Hematopoietic multipotent progenitor cell treated with erythropoietin and hydrocortisone succinate and interleukin-3 and kit ligand, for 17 days (in vitro differentiated cells): ENCODE measurements at places on chromosomes 11 and 22.

DNA sequence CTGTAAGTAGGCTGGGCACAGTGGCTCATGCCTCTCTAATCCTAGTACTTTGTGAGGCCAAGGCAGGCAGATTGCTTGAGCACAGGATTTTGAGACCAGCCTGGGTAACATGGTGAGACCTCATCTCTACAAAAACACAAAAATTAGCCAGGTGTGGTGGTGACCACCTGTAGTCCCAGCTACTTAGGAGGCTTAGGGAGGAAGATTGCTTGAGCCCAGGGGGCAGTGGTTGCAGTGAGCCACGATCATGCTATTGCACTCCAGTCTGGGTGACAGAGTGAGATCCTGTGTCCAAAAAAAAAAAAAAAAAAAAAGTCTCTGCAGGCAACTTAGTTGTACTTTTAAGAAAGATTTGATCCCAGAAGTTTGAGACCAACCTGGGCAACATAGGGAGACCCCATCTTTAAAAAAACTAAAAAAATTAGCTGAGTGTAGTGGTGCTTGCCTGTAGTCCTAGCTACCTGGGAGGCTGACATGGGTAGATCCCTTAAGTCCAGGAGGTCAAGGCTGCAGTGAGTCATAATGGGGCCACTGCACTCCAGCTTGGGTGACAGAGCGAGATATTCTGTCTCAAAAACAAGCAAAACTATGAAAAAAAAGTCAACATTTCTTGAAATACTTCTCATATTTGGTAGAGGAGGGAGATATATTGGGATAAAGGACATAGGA lies 10.5 kb downstream of the ATM start:
- no peak for DNase-seq

GRCh38 chr11:104695065-104695463 lies 203.2 kb downstream of the CASP12 start:
- DNase-seq: no peak

DNA sequence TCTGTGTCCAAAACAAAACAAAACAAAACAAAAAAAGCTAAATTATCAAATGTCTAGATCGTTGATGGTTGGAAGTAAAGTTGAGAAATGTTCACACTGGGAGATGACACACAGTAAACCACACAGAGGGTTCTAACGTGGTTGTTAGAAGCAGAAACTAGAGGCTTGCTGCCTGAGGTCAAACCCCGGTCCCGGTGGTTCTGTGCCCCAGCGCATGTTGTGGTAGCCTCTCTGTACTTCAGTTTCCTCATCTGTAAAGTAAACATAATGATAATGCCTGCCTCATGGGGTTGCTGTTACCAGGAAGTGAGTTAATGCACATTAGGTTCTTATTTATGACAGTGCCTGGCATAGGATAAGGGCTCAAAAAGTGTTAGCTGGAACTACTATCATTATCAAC lies 33.4 kb downstream of the PPARA start:
- no peak for DNase-seq

DNA sequence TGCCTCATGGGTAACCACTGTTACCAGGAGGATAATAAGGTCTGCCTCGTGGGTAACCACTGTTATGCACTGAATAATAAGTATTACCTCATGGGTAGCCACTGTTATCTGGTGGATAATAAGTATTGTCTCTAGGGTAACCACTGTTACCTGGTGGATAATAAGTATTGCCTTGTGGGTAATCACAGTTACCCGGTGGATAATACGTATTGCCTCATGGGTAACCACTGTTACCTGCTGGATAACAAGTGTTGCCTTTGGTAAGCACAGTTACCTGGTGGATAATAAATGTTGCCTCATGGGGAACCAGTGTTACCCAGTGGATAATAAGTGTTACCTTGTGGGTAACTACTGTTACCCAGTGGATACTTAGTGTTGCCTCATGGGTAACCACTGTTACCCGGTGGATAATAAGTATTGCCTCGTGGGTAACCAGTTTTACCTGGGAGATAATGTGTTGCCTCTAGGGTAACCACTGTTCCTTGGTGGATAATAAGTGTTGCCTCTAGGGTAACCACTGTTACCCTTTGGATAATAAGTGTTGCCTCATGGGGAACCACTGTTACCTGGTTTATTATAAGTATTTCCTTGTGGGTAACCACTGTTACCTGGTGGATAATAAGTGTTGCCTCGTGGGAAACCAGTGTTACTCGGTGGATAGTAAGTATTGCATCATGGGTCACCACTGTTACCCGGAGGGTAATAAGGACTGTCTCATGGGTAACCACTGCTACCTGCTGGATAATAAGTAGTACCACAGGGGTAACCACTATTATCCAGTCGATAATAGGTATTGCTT lies 10.6 kb upstream of the NXPE4 start:
- no peak for DNase-seq

GRCh38 chr11:70913715-70914231 lies 338.6 kb downstream of the SHANK2 start:
- DNase-seq: no peak

GRCh38 chr11:114295676-114296604 lies at the start of gene NNMT:
Gene NNMT (plus strand): TSS chr11:114296399. CDS start chr11:114296557, 158 bp downstream.
- no peak for DNase-seq

GRCh38 chr11:104490182-104490581 lies 326.2 kb upstream of the PDGFD start:
- no peak for DNase-seq

- DNase-seq: no peak
Measured at GRCh38 chr11:73239111-73239521, 21.0 kb downstream of the P2RY2 start.

DNA sequence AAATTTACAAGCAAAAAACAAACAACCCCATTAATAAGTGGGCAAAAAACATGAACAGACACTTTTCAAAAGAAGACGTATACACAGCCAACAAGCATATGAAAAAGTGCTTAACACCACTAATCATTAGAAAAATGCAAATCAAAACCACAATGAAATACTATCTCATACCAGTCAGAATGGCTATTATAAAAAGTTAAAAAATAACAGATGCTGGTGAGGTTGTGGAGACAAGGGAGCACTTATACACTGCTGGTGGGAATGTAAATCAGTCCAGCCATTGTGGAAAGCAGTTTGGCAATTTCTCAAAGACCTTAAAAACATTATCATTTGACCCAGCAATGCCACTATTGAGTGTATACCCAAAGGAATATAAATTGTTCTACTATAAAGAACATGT lies 72.3 kb downstream of the BBOX1 start:
- DNase-seq: no peak

DNA sequence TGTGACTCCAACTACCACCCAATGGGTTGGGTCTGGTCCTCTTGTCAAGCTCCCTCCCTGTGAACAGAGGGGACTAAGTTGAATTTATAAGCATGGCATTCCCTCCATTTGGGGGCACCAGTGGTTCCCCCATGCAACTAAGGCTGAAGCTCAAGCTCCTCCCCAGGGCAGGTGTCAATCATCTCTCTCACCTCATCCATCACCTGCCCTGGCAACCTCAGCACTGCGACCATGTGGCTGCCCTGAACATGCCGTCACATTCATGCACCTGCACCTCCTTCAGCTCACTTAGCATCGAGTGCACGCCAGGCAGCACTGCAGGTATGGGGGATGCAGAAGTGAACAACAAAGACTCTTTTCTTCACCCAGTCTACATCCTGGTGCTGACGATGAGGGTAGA lies 799.3 kb downstream of the TBC1D22A start:
- no peak for DNase-seq

GRCh38 chr11:123509737-123510578 lies 79.9 kb downstream of the GRAMD1B start:
- no peak for DNase-seq

DNA sequence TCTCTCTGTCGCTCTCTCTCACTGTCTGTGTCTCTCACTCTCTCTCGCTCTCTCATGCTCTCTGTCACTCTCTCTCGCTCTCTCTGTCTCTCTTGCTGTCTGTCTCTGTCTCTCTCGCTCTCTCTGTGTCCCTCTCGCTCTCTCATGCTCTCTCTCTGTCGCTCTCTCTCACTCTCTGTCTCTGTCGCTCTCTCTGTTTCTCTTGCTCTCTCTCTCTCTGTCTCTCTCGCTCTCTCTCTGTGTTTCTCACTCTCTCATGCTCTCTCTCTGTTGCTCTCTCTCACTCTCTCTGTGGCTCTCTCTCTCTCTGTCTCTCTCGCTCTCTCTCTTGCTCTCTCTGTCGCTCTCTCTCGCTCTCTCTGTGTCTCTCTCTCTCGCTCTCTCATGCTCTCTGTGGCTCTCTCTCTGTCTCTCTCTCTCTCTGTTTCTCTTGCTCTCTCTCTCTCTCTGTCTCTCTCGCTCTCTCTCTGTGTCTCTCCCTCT lies 33.2 kb upstream of the BRSK2 start:
- DNase-seq: no peak

DNA sequence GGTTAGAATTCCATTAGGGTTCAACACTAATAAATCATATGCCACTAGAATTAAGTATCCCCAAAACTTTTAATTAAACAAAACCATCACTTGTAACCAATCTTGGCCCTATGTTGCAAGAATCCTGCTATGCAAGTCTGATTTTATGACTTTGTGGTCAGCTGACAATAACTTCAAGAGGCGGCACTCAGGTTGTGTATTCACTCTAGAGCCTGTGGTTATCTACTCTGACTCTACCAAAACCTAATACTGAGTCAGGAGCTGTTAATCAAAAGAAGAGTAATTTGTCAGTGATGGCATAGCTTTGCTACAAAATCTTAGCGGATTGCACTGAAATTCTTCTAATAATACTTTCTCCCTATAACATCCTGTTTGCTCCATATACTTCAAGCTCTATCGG lies 253.7 kb downstream of the AASDHPPT start:
- DNase-seq: no peak

DNA sequence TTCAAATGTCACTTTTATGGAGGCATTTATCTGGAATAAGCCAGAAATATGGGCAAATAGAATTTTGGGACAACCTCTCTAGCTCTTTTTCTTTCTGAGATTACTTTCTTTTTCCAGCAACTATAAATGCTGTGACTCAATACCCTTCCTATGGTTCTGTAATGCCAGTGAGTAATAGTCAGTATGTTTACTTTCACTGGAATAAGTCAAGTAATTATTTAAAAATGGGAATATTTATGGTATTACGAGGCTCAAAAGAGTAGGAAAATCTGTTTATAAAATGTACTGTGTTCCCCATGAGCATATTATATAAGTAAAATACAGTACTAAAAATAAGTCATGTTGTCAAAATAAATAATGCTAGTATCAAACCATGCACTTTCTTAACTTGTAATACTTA lies 750.5 kb downstream of the LUZP2 start:
- DNase-seq: no peak

DNA sequence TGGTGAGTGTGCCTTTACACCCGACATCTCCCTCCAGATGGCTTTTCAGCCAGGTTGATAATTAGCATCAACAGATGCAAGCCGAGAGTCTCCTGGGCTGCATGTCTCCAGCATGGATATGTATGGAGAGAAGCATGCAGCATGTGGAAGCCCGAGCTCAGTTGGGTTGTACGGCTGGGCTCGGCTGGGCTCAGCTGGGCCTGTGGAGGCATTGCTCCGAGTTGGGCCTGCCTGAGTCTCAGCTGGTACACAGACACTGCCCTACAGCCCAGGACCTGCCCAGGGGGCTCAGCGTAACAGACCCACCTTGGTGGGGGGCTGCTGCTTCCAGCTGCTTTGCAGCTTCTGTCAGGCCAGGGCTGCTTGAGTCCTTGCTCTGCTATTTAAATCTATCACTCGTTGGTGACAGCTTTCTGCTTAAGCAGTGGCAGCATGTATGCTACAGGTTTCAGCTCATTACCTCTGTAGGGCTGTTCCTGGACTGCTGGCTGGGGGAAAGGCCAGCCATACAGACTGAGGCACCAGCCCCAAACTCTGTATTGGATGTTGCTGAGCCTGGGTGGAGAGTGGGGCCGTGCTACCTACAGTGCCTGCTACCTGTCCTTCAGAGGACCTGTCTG lies 115.5 kb downstream of the TEAD1 start:
- no peak for DNase-seq

GRCh38 chr22:17085277-17086181 lies 729 bp downstream of the IL17RA start:
- no peak for DNase-seq

DNA sequence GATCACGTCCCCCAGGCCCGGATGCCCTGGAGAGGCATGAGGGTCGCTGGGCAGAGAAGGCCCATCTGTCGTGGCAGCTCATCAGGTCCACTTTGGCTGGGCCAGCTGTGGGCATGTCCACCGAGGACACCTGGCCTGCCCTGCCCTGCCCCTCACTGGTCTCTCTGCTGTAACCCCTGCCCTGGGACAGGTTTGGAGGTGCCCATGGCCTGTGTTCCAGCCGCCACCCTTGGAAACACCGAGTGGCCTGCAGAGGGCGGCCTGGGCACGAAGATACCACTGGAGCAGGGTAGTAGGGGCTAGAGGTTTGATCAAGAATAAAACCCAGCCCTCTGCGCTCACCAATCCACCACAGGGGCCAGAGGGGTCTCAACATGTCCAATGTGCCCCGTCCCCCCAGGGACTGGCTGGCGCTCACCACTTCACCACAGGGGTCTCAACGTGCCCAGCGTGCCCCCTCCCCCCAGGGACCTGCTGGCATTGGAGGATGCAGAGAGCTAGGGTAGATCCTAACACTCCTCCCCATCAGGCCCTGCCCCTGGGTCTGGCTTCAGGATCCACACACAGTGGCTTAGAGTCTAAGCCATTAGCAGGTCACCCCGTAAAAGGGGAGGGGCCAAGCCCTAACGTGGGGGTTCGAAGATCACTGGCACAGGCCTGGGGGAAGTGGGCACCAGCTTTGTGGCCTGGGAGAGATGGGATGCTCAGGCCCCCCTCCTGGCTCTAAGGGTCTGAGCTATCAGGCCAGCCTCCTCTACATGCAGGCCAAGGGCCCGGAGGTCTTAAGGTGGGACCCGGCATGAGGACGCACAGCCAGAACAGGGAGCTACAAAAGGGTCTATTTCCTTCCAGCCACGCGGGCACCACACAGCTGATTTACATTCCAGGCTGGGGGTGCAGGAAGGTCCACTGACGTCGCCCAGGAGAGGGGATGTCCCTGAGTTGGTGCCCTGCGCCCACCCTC lies 1.3 kb upstream of the HDAC10 start:
- no peak for DNase-seq

GRCh38 chr11:17588721-17589120 lies 41.7 kb downstream of the OTOG start:
- no peak for DNase-seq

GRCh38 chr11:72685560-72686480 lies 11.6 kb upstream of the PDE2A start:
- DNase-seq: no peak

DNA sequence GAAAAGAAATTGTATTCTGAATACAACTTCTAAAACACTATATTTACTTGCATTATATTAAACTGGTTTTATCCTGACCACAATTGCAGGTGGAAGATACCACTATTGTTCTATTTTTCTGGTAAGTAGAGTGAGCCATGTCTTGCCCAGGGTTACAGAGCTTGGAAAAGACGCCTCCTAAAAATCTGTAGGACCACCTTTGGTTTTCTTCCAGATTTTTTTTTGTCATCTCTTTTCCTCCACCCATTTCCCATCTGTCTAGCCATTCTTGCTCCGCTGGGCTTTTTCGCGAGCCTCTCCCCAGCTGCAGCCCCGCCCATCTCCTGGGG lies 294 bp upstream of the MTMR3 start:
- no peak for DNase-seq

DNA sequence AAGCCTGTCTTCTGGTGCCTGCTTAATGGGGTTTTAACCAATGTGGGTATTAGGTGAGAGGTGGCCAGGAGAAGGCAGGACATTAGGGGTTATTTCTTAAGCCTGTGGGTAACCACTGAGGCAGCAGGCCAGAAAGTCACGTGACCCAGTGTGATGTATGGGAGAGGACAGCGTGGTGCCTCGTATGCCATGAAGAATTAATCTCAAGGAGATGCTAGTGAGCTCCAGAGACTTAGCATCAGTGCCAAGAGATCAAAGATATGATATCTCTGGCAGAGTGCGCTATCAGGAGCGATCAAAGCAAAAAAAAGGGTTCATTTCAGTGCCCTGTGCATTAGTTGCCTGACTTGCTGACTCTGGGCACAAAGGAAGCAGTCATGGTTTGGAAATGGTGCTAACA lies 275.5 kb downstream of the KIRREL3 start:
- DNase-seq: no peak
